ENCODE measurements at places on chromosomes 12 and 14.

DNA sequence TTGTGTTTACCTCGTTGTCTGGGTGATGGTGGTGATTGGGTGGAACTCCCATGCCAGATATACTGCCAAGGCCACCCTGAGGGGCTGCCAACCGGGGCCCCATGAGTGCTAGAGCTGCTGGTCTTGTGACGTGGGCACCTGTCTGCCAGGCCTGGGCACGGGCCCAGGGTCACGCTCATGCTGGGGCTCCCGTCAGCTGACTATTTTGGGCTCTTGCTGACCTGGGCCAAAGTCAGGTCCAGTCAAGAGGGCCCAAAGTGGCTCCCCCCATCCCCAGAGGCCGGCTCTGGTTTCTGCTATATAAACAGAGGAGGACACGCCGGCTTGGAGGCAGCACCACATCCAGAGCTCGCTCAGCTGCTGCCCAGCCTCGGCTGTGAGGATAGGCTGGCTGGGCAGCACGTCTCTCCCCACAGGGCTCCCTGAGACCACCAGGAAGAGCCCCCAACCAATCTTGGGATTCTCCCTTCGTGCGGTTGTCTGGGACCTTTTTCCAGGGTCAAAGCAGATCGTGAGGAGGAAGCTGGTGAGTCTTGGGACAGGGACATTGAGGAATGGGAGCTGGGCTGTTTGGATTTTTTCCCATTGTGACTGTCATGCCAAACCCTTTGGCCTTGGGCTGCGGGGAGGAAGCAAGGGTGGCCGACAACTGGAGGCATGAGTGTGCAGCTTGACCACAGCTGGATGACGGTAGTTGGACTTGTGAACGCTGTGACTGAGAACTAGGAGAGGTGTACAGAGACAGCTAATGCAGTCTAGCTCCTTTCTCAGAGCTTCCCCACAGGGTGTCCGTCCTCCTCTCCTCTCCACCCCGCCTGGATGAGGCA, 7.6 kb upstream of the NR4A1 start:
- DNase-seq = no peak

DNA sequence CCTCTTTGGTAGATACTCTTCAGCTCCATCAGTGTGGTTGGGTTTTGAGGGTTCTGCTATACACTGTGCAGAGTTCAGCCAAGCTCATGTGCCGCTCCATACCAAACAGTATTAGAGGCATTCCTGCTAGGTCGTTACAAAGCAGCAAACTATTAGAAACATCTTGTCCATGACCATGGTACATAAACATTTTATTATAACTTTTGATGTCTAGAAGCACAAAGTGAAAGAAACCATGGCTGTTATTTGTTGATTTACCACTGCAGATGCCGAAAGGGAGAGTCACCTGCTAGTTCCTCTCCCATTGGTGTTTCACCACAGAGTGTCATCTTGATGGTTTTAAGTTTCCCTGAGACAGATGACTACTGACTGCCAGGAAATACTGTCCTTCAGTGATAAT, 242.0 kb downstream of the ADAMTS20 start:
- DNase-seq = no peak

- DNase-seq = no peak
These were observed 41.7 kb downstream of the SUSD6 start for GRCh38 chr14:69652942-69653684.

DNA sequence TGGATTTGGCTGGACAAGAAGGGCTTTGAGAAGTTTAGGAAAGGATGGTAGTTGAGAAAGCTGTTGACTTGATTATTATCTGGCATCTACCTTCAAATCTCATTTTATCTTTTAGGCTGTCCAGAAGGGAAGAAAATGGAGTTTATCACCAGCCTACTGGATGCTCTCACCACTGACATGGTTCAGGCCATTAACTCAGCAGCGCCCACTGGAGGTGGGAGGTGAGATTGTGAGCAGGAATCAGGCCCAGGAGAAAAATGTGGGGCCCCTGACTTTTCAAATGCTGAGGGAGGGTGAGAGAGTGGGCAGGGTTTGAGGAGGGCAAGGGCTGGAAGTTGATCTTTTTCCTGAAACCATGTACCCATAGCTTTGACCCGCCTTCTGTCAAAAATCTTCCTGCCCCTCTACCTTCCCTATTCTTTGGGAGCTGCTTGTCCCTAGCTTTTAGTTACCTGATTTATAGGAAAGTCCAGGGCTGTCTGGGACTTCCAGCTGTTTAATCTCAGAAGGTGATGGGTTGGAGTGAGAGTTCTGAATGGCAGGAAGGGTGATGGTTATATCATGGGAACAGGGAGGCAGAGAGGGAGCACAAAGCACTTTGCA, 134.2 kb downstream of the SMOC1 start:
- no peak for DNase-seq

GRCh38 chr12:27290501-27291168, 42.0 kb upstream of the BMAL2 start:
- no peak for DNase-seq

GRCh38 chr14:89616852-89617341, 199.9 kb upstream of the FOXN3 start:
- no peak for DNase-seq

- no peak for DNase-seq
These were observed 57.1 kb upstream of the LHX5 start for GRCh38 chr12:113528606-113529293.

DNA sequence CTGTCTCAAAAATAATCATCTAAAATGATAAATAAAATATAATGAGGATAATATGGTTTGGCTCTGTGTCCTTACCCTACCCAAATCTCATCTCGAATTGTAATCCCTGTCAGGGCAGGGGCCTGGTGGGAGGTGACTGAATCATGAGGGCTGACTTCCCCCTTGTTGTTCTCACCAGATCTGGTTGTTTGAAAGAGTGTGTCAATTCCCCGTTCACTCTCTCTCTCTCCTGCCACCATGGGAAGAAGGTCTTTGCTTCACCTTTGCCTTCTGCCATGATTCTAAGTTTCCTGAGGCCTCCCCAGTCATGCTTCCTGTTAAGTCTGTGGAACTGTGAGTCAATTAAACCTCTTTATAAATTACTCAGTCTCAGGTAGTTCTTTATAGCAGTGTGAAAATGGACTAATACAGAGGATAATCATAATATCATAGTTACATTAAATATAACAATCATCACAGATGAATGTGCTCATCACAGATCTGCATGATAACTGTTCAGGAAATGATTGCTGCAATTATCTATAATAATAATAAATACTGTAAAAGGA, 12.6 kb downstream of the EFCAB11 start:
- no peak for DNase-seq

GRCh38 chr12:60148109-60148508, 552.3 kb downstream of the SLC16A7 start:
- DNase-seq = no peak

DNA sequence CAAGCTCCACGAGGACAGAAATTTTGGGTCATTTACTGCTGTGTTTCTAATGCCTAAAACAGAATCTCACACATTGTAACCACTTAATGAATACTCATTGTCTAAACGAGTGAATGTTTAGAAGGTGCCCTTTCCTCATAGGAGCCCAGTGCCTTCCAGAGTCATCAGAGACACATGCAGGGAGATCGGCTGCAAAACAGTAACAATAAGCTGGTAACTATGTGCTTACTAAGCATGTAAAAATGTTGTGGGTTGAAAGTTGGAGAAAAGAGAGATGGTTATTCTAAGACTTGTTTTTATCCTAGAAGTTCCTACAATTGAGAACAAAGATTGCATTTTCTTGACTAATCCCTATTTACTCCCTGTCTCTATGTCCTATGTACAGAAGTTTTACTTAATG, 7.4 kb downstream of the TESPA1 start:
- no peak for DNase-seq

DNA sequence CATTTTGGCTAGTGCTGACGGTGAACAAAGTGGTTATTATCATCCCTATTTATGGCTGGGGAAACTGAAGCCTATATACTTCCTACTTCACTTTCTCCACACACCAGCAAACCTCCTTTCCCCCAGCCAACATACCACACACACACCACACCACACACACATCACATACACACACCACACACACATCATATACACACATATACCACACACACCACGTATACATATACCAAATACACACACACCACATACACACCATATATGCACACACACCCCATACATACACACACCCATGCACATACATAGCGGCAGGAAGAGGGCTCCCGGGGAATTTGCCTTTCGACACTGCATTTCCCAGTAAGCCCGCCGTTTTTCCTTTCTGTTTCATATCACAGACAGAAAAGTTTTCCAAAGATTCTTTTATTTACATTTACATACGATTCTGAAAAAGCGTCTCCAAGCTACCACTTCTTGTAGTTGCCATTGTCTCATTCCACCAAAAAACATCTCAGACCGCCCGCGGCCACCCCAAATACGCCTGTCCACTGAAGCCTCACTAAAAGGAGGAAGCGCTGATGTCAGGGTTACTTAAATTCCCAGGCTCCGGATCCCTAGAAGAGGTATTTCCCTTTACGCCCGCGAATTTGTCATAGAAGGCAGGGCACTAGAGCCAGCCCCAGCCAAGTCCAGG, 823 bp upstream of the RAB5B start:
- DNase-seq = no peak

GRCh38 chr12:55742719-55743405, at the start of gene GDF11:
TSS of gene GDF11 (plus strand) at chr12:55743122. CDS start at chr12:55743317, 195 bp downstream.
- peak; percentile 58 for DNase-seq

DNA sequence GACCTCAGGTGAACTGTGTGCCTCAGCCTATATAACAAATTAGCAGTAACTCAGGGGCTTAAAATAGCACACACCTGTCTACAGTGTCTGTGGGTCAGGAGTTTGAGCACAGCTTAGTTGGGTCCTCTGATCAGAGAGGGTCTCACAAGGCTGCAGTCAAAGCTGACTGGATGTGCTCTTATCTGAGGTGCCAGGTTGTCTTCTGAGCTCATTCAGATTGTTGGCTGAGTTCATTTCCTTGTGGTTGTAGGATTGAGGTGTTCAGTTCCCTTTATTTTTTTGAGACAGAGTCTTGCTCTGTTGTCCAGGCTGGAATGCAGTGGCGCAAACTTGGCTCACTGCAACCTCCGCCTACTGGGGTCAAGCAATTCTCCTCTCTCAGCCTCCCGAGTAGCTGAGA, 164.7 kb downstream of the ADCK1 start:
- DNase-seq = no peak

GRCh38 chr12:67415473-67415872, 146.3 kb downstream of the CAND1 start:
- no peak for DNase-seq

- no peak for DNase-seq
These were observed 180.9 kb downstream of the AEBP2 start for GRCh38 chr12:19620222-19620621.

GRCh38 chr14:58777541-58777979, 139.8 kb downstream of the DACT1 start:
- DNase-seq = no peak

DNA sequence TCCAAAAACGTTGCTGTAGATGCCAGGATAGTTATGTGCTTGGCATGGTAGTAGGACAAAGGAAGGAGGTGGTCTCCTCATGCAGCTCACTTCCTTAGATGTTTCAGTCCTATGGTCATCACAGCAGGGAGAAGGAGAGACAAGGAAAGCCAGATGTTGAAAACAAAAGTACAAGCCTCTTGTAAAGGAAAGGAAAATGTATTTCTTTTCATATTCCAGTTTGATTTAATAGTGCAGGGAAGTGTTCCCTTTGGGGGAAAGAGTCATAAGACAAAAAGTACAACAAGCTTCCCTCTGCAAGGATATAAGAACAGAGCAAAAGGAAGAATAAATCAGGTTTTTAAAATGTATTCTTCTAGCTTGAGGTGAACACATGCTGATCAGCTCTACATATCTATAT, 8.6 kb upstream of the TMCC3 start:
- no peak for DNase-seq

- DNase-seq = no peak
These were observed 74.6 kb upstream of the TBX5 start for GRCh38 chr12:114480337-114481199.

- DNase-seq = no peak
These were observed 57.0 kb downstream of the CCER1 start for GRCh38 chr12:90897986-90898385.

DNA sequence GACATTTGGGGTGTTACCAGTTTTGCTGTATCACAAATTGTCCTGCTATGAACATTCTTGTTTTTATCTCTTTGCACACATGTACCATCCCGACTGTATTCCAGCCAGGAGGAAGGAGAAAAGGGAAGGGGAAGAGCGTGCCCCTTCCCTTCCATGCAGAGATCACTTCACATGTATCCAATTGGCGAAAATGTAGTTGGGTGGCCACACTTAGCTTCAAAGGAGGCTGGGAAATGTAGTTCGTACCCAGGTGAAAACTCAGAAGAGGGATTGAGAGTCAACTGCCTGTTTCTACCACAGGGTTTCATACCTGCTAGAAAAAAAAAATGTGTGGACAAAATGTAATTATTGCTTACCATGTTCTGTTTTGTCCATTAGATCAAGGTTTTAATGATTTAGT, 189.1 kb upstream of the PELI2 start:
- no peak for DNase-seq

GRCh38 chr12:26868447-26869103, 35.6 kb upstream of the ITPR2 start:
- no peak for DNase-seq

GRCh38 chr12:124517260-124518050, 50.0 kb downstream of the NCOR2 start:
- no peak for DNase-seq

DNA sequence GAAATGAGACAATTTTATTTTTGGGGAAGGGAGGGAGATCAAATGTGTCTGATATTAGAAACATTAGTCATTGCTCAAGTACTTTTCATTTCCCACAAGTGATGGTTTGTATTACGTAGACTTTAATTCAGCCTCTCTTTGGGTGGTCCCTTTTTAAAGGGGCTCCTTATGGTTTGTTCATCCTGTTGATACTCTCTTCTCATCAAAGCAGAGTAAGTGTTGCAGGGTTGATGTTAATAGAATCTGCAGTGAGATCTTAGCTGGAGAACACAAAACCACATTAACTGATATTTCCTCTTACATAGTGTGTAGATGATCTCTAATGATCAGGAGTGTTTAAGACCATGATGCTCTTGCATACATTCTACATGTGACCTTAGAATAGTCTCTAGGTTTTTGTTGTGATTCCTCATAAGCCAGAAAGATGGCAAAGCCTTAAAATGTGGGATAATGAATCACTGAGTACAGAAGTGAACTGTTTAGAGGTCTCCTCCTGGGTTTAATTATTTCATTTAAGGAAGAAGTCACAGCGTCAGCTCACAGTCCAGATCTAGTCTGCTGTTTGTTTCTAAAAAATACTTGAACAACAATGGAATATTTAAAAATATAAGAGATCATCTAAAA, 87.4 kb upstream of the PTPRR start:
- no peak for DNase-seq

DNA sequence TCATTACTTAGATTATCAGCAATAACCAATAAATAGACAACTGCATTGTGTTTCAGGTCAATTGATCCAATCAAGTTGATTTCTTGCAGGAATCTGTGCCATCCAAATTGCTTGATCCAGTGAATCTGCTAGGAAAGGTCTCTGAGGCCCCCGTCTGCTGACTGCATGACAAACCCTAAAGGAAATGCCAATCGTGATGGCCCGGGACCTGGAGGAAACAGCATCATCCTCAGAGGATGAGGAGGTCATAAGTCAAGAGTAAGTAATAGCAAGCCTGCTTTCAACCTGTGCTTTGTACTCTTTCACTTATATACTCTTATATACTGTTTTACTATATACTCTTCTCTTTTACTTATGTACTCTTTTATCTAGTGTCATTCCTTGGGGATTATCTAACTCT, 1.9 kb downstream of the TTLL5 start:
- DNase-seq = no peak

- no peak for DNase-seq
These were observed 13.6 kb downstream of the GPX2 start for GRCh38 chr14:64929014-64929359.

Data from activated CD8-positive, alpha-beta memory T cell treated with anti-CD3 and anti-CD28 coated beads for 48 hours (primary cell).